A549 treated with Hydrocortisone at 1 μM for 4 hours (cell line): ENCODE measurements at places on chromosomes 2 and 18. TPM values are rescaled to one million over a fixed set of nuclear protein-coding genes. Genes with fewer than 3 reads are reported as not detected.

GALR1 gene
- not detected in 5 replicates for total RNA-seq

CYS1 gene
- total RNA-seq: 0.89 to 2.0 TPM (median 1.5 TPM) in 5 replicates

MYO7B gene
- 0.12 to 0.31 TPM (median 0.21 TPM) in 5 replicates for total RNA-seq

MAP2 gene
- total RNA-seq: 0.86 to 1.9 TPM (median 1.3 TPM) in 5 replicates

SLC40A1 gene
- 1.5 to 2.9 TPM (median 1.6 TPM) in 5 replicates for total RNA-seq
